ENCODE measurements at places on chromosomes 1 and 21. TPM values are rescaled to one million over a fixed set of nuclear protein-coding genes. Genes with fewer than 3 reads are reported as not detected.

DNA sequence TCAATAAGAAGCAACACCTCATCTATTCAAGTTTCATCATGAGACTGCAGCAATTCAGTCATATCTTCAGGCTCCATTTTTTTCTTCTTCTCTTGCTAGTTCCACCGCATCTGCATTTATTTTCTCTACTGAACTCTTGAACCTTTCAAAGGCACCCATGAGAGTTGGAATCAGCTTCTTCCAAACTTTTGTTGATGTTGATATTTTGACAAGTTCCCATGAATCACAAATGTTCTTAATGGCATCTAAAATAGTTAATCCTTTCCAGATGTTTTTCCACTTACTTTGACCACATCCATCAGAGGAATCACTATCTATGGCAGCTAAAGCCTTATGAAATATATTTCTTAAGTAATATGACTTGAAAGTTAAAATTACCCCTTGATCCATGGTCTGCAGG is 434.3 kb downstream of the GPATCH2 start:
- H3K36me3 ChIP-seq, result no peaks in the 10 kb centered on the region
- no peak overlapping the region for H3K4me3 ChIP-seq
- H3K27ac ChIP-seq, result no peak overlapping the region
- no peak for DNase-seq
- no peaks in the 10 kb centered on the region for H3K4me1 ChIP-seq

DNA sequence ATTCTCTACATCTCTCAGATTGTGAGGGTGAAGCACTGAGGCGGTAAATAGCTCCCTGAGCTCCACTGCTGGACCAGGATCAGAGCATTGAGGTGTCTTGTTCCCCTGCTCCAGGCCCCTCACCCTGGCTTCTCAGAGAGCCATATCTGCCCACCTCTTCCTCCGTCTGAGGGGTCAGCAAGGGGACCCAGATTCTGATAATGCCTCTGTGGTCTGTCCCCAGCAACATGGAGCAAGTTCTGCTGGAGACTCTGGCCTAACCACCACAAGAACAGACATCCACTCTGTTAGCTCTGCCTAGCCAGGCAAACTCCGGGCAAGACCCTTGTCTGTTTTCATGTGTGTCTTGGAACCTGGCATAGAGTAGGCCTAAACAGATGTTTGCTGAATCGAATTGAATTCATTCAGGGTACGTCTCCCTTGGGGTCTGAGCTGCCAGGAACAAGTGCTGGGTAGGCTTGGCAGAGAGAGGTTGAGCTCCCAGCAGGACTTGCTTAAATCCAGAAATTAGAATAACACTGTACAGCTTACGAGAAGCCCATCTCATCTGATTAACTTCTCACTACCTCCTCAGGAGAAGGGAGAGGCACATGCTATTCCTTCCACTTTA is 2.3 kb downstream of the TRAF5 start:
- H3K4me1 ChIP-seq, result peaks cover 79% of the 10 kb centered on the region
- no peaks in the 10 kb centered on the region for H3K27me3 ChIP-seq
- H3K27ac ChIP-seq, result peak overlapping the region; percentile 73
- no peaks in the 10 kb centered on the region for H3K36me3 ChIP-seq
- no peak for DNase-seq

GRCh38 chr1:6157132-6157527 is 23.0 kb downstream of the CHD5 start:
- no peaks in the 10 kb centered on the region for H3K36me3 ChIP-seq
- DNase-seq, result no peak
- no peak overlapping the region for H3K27ac ChIP-seq
- H3K4me3 ChIP-seq, result no peak overlapping the region
- H3K27me3 ChIP-seq, result no peaks in the 10 kb centered on the region

DNA sequence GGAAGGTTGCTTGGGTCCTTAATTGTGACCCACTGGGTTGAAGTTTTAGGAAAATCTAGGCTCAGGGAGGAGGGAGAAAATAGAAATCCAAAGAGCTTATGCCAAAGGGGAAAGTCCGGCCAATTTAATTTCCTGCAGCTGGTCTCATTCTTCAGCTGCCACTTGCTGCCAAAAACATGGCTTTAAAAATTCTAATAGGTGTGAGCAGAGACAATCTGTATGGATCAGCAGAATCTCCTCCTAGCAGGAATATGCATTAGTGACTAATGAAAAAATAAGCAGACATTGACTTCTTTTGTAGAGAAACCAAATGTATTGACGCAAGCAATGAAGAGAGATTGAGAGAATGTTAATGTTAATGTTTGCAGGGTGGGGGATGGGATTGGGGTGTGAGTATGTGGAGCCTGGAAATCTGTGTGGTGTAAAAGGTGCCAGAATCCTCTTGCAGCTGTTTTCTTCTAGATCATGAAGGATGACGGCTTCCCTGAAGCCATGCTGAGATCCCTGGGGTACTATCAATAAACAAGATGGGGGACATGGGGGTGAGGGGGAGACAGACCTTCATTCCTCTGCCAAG is 35.3 kb downstream of the VWA5B1 start:
- no peak overlapping the region for H3K4me3 ChIP-seq
- H3K36me3 ChIP-seq, result no peaks in the 10 kb centered on the region
- peaks cover 25% of the 10 kb centered on the region for H3K4me1 ChIP-seq
- H3K27ac ChIP-seq, result no peak overlapping the region
- DNase-seq, result no peak

GRCh38 chr1:42172381-42173133 is 8.0 kb upstream of the GUCA2A start:
- no peak overlapping the region for H3K4me3 ChIP-seq
- H3K36me3 ChIP-seq, result no peaks in the 10 kb centered on the region
- no peaks in the 10 kb centered on the region for H3K4me1 ChIP-seq
- no peaks in the 10 kb centered on the region for H3K27me3 ChIP-seq
- H3K27ac ChIP-seq, result no peak overlapping the region

GRCh38 chr1:88890791-88891317 is 513 bp downstream of the GTF2B start:
- peaks cover 15% of the 10 kb centered on the region for H3K36me3 ChIP-seq
- no peaks in the 10 kb centered on the region for H3K27me3 ChIP-seq
- H3K4me3 ChIP-seq, result peak overlapping the region; percentile 84
- DNase-seq, result peak; percentile 36

DNA sequence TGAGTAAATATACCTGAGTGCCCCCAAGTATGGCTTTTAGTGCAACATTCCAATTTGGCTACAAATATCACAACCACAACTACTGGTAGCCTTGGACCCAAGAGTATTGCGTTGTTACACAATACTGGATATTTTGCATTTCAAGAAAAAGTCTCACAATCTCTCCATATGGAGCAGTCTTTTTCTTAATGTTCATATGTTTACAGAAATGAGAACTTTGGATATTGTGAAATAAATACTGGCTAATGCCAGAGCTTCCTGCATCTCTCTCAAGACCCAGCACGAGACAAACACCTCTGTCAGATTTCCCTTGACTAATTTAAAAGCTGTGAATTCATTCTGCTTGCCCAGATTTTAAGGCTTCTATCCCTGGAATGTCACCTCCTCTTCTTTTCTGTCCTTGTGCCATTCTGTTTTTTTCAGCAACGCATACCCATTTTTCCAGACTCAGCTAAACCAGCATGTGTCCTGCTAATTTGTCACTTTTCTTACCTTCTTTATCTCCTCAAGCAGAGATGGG is 136.2 kb upstream of the BACE2 start:
- no peaks in the 10 kb centered on the region for H3K36me3 ChIP-seq
- no peaks in the 10 kb centered on the region for H3K27me3 ChIP-seq
- H3K4me1 ChIP-seq, result no peaks in the 10 kb centered on the region

- DNase-seq, result peak; percentile 82
- H3K4me3 ChIP-seq, result no peak overlapping the region
- peak overlapping the region; percentile 59 for H3K27ac ChIP-seq
- H3K4me1 ChIP-seq, result peaks cover 19% of the 10 kb centered on the region
- no peaks in the 10 kb centered on the region for H3K36me3 ChIP-seq
Measured at GRCh38 chr1:1629430-1630190, 2.4 kb upstream of the MMP23B start.

DNA sequence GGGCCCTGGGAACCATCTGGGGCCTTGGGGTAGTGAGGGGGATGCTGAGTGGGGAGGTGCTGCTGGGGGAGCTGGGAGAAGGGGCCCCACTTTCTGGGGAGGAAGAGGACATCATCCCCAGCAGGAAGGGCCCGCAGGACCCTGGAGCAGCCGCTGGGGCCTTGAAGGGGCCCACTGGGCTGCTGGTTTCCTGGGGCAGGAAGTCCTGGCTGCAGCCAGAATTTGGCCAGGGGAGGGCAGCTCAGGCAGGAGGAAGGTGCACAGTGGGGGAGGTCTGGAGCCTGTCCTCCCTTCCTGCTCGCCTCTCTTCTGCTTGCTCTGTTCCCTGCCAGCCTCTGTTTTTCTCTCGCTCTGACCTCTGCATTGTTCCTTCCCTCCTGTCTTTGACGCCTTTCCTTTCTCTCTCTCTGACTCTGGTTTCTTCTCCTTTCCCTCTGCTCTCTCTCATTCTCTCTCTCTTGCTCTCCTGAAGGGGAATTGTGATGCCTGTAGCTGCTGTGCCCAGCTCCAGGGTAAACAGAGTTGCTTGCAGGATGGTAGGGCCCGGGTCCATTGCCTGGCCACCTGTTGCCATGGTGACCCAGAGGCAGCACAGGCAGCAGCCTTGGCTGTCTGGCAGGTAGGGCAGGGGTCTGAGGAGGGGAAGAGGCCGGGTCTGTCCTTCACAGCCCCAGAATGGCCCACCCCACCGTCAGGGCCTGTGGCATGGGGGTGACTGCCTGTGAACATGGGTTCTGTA is 23.9 kb downstream of the ACOT11 start:
- no peaks in the 10 kb centered on the region for H3K4me1 ChIP-seq
- no peak for DNase-seq
- H3K4me3 ChIP-seq, result no peak overlapping the region
- no peak overlapping the region for H3K27ac ChIP-seq

GRCh38 chr1:1352786-1353388 is 3.7 kb upstream of the DVL1 start:
- H3K27me3 ChIP-seq, result no peaks in the 10 kb centered on the region
- no peaks in the 10 kb centered on the region for H3K36me3 ChIP-seq
- no peak overlapping the region for H3K27ac ChIP-seq
- no peak for DNase-seq
- peaks cover 21% of the 10 kb centered on the region for H3K4me1 ChIP-seq
- no peak overlapping the region for H3K4me3 ChIP-seq

- no peaks in the 10 kb centered on the region for H3K36me3 ChIP-seq
- no peak overlapping the region for H3K27ac ChIP-seq
- no peak overlapping the region for H3K4me3 ChIP-seq
- H3K27me3 ChIP-seq, result peaks cover 3% of the 10 kb centered on the region
- no peak for DNase-seq
Measured at GRCh38 chr21:34687065-34687464, 18.3 kb downstream of the CLIC6 start.

DNA sequence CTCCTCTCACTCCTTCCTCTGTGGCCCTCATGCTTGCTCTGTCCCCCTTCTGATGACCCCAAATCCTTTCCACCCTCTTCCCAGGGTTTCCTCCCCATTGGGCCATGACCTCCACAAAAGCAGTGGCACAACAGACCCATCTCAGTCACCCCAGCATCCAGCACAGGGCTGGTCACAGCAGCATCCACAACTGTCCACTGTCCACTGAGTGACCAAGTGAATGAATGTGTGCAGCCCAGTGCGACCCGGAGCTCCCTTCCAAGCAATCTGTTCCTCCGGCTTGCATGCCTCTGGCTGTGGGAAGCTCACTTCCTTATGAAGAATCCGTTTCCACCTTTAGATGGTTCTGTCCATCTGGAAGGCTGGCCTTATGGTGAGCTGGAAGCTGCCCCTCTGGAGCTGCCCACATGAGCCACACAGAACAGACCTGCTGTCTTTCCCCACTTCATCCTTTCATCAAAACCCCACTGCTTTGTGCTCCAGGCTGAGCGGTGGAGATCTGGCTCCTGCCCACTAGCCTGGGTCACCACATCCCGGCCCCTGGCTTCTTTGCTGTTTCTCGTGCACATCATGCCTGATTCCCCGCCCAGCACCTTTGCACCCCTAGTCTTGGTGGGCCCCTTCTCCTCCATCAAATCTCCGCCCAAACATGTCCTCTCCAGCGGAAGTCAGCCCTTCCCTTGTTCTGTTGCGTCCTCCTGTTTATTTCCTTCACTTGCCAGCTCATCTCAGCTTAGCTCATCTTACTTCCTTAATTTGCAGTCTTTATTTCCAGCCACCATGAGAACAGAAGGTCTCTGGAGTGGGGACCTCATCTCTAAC is 56.4 kb downstream of the EDN2 start:
- no peak overlapping the region for H3K4me3 ChIP-seq
- peaks cover 3% of the 10 kb centered on the region for H3K27me3 ChIP-seq
- H3K4me1 ChIP-seq, result no peaks in the 10 kb centered on the region
- DNase-seq, result no peak
- H3K36me3 ChIP-seq, result no peaks in the 10 kb centered on the region

DNA sequence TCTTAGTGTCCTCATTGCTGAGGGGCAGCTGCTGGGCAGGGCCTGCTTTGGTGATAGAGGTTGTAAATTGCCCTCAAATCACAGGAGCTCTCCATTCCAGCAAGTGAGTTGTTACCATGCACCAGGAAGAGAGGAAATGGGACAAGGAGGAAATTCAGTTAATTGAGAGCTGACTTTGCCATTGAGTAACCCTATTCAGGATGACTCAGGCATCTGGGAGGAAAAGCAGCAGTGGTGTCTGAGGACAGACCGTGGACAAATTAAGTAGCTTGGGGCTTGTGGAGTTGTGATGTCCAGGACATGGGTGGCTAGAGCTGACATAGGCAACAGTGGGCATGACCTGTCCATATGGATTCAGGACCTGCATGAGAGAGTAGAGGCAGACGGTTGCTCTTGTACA is 5.9 kb downstream of the ARHGEF10L start:
- no peaks in the 10 kb centered on the region for H3K4me1 ChIP-seq
- peaks cover 8% of the 10 kb centered on the region for H3K27me3 ChIP-seq
- no peaks in the 10 kb centered on the region for H3K36me3 ChIP-seq

- no peaks in the 10 kb centered on the region for H3K4me1 ChIP-seq
- no peak overlapping the region for H3K4me3 ChIP-seq
- H3K36me3 ChIP-seq, result no peaks in the 10 kb centered on the region
- no peak for DNase-seq
Measured at GRCh38 chr1:54582566-54583306, 34.7 kb downstream of the ACOT11 start.

GRCh38 chr1:12001249-12001917 is 17.9 kb upstream of the MIIP start:
- DNase-seq, result no peak
- H3K27ac ChIP-seq, result no peak overlapping the region
- no peaks in the 10 kb centered on the region for H3K27me3 ChIP-seq
- no peak overlapping the region for H3K4me3 ChIP-seq

GRCh38 chr1:234069760-234070159 is 165.3 kb downstream of the SLC35F3 start:
- H3K4me1 ChIP-seq, result no peaks in the 10 kb centered on the region
- no peak for DNase-seq

- H3K27ac ChIP-seq, result no peak overlapping the region
- no peaks in the 10 kb centered on the region for H3K4me1 ChIP-seq
- H3K4me3 ChIP-seq, result no peak overlapping the region
- no peaks in the 10 kb centered on the region for H3K36me3 ChIP-seq
- H3K27me3 ChIP-seq, result no peaks in the 10 kb centered on the region
Measured at GRCh38 chr1:183159960-183160359, 26.1 kb upstream of the LAMC2 start.

GRCh38 chr1:87563211-87563610 is 234.5 kb downstream of the LMO4 start:
- no peak overlapping the region for H3K4me3 ChIP-seq
- DNase-seq, result no peak
- no peak overlapping the region for H3K27ac ChIP-seq
- no peaks in the 10 kb centered on the region for H3K4me1 ChIP-seq

TFF1 gene
- not detected for total RNA-seq

SPATA45 gene
- not detected for total RNA-seq

S100A13 gene
- total RNA-seq, result 4.3 TPM

FTCD gene
- total RNA-seq, result 1.3 TPM
